Muscle of back (tissue), 13 donors: ENCODE measurements at places on chromosomes 12 and 14. TPM values are rescaled to one million over a fixed set of nuclear protein-coding genes. Genes with fewer than 3 reads are reported as not detected.
A peak's percentile ranks its signal among the peaks of the same experiment; 100 is the strongest.

GRCh38 chr12:49188916-49189367 is at the start of gene TUBA1A:
Gene TUBA1A (minus strand): TSS chr12:49189080. CDS start chr12:49188979, 101 bp downstream.
- DNase-seq, result peak; percentile 98

DNA sequence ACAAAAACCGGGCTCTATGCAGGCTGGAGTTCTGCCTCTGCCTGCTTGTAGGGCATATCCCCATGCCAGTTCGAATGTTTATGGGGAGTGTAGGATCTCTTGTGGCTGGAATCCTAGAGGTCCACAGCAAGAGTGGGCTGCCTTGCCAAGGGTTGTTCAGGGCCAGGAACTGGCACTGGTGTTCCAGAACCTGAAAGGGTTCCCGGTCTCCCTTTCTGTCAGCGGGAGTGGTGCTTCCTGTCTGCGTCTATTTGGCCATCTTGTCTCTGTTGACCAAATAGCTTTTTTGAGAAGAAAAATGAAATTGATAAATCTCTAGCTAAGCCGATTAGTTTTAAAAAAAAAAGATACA is 17.8 kb downstream of the OLR1 start:
- no peak for DNase-seq

DNA sequence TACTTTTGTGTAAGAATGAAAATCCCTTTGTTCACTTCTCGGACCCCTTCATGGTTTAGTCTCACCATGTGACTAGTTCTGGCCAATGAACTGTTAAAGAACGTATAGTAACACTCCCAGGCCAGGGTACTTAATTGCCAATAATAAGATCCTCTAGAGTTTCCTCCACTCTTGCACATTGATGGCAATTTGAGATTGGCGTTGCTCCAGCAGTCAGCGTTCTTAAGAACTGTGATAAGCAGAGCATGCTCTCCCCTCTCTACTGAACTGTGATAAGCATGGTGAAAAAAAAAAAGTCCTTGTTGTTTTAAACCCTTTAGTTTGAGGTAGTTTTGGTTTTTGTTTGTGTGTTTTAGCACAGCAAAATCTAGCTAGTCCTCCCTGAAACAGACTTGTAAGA is 854.5 kb downstream of the SLC6A15 start:
- DNase-seq, result no peak

BORCS5 gene
- polyA plus RNA-seq, result 6.4 TPM
